ENCODE measurements at places on chromosomes 12 and 14.

DNA sequence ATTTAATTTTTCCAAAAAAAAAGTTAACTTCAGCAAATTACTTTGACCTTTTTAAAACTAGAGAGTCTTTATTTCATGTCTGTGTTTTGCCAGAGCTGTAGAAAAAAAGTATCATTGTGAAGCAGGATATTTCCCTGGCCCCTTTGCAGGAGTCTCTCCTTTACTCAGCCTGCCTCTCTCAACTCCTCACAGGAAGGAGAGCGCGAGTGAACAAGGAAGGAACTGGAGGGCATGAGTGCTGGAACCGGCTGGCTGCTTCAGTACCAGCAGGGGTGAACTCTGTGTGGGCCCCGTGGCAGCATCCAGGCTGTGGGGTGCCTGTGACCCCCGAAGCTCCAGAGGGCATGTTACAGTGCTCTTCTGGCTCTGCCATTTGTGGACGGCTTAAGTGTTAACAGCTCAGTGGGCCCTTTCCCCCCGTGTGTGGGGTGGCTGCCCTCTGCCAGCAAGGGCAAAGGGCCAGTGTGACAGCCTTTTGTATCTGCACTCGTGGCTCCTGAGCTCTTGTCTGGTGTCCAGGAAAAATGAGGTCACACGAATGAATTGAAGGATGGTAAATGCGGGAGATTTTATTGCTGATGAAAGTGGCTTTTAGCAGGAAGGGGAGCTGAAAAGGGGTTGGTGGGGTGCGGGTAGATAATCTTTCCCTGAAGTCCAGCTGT, 76.6 kb upstream of the KCNH3 start:
- DNase-seq = no peak

DNA sequence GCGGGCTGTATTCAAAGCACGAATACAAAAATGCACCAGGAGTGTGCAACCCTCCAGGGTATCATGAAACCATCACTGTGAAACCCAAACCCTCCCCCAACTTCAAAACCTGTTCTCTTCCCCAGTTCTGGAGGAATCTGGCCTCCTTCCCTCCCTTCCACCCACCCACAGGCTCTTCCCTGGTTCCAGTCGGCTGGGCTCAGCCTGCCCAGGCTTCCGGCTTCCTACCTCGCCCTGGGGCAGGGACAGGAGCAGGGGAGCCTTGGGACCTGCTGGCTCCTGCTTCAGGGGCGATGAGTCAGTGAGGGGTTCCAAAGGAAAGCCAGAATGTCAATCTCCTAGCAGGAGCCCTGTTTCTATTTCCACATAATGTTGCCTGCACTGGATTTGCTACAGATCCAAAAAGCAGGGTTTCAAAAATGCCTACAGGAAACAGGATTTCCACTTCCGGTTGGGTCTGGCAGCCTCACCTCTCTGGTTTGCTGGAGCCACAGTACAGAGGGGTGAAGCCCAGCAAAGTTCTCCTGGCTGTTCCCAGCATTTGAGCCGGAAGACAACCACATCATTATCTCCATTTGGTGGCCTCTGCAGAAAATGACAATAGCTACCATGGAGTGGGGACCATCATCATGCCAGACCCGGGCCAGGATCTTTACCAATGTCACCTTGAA, 278.3 kb downstream of the DPF3 start:
- peak; percentile 41 for DNase-seq

DNA sequence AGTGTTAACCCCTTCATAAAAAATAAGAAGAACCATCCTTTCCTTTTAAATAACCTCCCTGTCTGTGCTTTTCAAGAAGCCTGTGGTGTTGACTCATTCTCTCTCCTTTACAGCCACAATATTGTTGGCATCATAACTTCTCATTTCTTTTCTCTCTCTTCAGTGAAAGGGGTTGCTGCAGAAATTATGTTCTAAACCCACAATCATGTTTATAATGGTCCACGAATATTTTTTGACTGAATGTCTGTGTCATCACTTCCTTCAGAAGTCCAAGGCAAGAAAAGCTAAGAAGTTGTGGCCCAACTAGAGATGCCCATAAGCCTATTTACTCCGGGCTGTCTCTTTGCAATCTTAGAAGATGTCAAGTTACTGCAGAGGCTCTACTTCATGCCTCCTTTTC, 488.3 kb downstream of the APAF1 start:
- no peak for DNase-seq

GRCh38 chr14:104784846-104785707, 10.5 kb downstream of the AKT1 start:
- no peak for DNase-seq

- peak; percentile 87 for DNase-seq
These were observed at the start of gene RNF10 for GRCh38 chr12:120534203-120534702. RNF10 (plus strand) TSS chr12:120534356; CDS start chr12:120534812, 456 bp downstream.

- DNase-seq = no peak
These were observed 119.6 kb upstream of the EEA1 start for GRCh38 chr12:93048656-93049055.

GRCh38 chr12:39127401-39127800, 222.0 kb upstream of the CPNE8 start:
- no peak for DNase-seq

GRCh38 chr14:64225151-64225757, 68.9 kb downstream of the ESR2 start:
- no peak for DNase-seq

DNA sequence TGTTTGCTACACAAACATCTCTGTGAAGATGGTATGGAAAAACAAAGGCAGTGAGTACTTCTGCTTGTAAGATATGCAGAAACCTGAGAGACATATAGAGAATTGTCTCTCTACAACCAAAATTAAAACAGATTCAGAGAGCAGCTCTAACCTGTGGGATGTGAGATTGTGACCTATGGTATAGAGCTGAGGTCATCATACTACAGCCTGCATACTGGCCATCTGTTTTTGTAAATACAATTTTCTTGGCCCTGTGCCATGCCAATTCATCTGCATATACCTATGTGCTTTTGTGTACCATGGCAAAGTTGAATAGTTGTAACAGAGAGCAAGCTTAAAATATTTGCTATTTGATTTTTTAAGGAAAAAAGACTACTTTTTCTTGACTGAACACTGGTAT, 99.6 kb downstream of the LMO3 start:
- DNase-seq = no peak

Data from HFFc6 (cell line).